Fibroblast of the aortic adventitia (primary cell): ENCODE measurements at places on chromosomes 11 and 22. TPM values are rescaled to one million over a fixed set of nuclear protein-coding genes. Genes with fewer than 3 reads are reported as not detected.

MS4A7 gene
- total RNA-seq: not detected in 2 replicates

UCP3 gene
- total RNA-seq: 0.54 TPM in 1 of 2 replicates, not detected in the other

MS4A4A gene
- not detected in 2 replicates for total RNA-seq

NDUFS8 gene
- 56.8 and 66.1 TPM in 2 replicates for total RNA-seq

PTGDR2 gene
- total RNA-seq: not detected in 2 replicates

DNAJB7 gene
- not detected in 2 replicates for total RNA-seq

TMPRSS13 gene
- not detected in 2 replicates for total RNA-seq

KCNJ1 gene
- 0.25 TPM in 1 of 2 replicates, not detected in the other for total RNA-seq

DNAJB13 gene
- not detected in 2 replicates for total RNA-seq

HRAS gene
- total RNA-seq: 34.6 and 44.4 TPM in 2 replicates

C11orf42 gene
- not detected in 2 replicates for total RNA-seq

TMEM121B gene
- 0.09 and 0.16 TPM in 2 replicates for total RNA-seq

CASP12 gene
- total RNA-seq: 0.18 TPM in 1 of 2 replicates, not detected in the other

OR5P2 gene
- not detected in 2 replicates for total RNA-seq

GAL3ST3 gene
- not detected in 2 replicates for total RNA-seq

KAT5 gene
- total RNA-seq: 35.9 and 59.1 TPM in 2 replicates

LRRC74B gene
- total RNA-seq: not detected in 2 replicates

C11orf65 gene
- 0.99 and 1.6 TPM in 2 replicates for total RNA-seq
